Endodermal cell (in vitro differentiated cells): ENCODE measurements at places on chromosomes 13 and 19. TPM values are rescaled to one million over a fixed set of nuclear protein-coding genes. Genes with fewer than 3 reads are reported as not detected.
A peak's percentile ranks its signal among the peaks of the same experiment; 100 is the strongest.

RAB20 gene
- 14.2 and 16.1 TPM in 2 replicates for total RNA-seq

CBARP gene
- 20.1 and 21.5 TPM in 2 replicates for total RNA-seq

NDFIP2 gene
- total RNA-seq = 29.2 to 37.0 TPM (median 33.0 TPM) in 3 replicates

KLK12 gene
- total RNA-seq = not detected in 3 replicates

NECTIN2 gene
- total RNA-seq = 168 to 248 TPM (median 248 TPM) in 3 replicates

DNA sequence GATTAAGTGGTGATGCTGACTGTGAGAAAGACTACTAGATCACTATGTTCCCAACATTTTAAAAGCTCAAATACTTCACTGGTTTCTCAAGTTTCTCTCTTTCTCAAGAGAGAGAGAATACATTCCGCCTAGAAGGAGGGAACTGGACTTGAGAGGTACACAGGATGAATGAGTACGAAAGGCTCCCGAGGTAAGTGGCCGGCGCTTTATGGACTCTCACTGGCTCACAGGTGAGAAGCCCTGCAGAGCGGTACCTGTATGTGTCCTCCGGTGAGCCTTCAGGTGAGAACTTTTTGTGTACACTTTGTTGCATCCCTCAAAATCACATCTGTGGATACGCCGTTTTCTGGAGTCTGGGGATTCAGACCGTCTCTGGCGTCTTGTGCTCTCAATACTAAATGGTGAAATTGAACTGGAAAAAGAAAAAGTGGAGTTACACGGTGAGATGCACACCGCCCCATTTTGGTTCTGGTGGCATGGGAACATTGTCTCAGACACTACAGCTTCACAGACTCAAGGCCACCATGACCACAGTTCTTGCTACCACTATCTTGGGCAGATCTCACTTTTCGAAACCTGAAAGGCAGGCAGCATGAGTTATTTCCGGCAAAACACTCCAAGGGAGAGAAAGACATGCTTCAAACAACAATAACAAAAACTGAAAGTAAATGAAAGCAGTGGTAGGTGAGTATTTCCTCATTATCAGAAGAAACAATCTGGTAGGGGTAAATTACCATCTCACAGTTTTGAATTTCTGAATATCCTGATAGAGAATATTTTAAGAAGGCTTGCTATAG lies 418.9 kb downstream of the KLF12 start:
- DNase-seq = no peak

GRCh38 chr13:39521701-39522100 lies 81.3 kb downstream of the LHFPL6 start:
- no peak for DNase-seq

GRCh38 chr19:38201731-38202130 lies 22.3 kb downstream of the DPF1 start:
- DNase-seq = no peak

DNA sequence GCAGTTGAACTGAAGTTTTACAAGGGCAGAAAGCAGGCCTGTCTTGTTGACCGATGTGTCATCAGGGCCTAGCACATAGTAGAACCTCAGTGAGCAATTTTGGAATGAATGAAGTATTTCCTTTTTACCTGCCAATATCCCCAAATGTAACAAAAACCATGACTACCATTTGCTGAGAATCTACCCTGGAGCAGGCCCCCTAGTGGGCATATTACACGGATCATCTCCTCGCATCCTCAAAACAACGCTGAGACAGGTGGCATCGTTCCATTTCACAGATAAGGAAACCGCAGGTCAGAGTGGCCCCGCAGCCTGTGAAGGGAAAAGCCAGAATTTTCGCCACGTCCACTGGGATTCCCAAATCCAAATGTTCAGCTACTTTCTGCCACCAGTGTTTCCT lies 77.9 kb downstream of the CACNA1A start:
- DNase-seq = peak; percentile 63

DNA sequence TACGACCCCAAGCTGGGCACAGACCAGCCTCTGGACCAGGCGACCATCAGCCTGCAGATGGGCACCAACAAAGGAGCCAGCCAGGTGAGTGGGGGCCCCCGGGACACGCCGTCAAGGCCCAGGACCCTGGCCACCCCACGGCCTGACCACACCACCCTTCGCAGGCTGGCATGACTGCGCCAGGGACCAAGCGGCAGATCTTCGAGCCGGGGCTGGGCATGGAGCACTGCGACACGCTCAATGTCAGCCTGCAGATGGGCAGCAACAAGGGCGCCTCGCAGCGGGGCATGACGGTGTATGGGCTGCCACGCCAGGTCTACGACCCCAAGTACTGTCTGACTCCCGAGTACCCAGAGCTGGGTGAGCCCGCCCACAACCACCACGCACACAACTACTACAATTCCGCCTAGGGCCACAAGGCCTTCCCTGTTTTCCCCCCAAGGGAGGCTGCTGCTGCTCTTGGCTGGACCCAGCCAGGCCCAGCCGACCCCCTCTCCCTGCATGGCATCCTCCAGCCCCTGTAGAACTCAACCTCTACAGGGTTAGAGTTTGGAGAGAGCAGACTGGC lies 9.6 kb downstream of the ELOF1 start:
- no peak for DNase-seq

GRCh38 chr19:45587873-45588272 lies 3.3 kb upstream of the OPA3 start:
- no peak for DNase-seq

- DNase-seq = no peak
Observed at GRCh38 chr13:51778392-51778791, 25.6 kb downstream of the DHRS12 start.
